Inflammatory macrophage (primary cell): ENCODE measurements at places on chromosomes 6 and 20.
A peak's percentile ranks its signal among the peaks of the same experiment; 100 is the strongest.

- DNase-seq: no peak
Observed at GRCh38 chr20:14333721-14334120, 3.7 kb downstream of the FLRT3 start.

- DNase-seq: no peak
Observed at GRCh38 chr20:46850416-46850815, 44.2 kb upstream of the EYA2 start.

DNA sequence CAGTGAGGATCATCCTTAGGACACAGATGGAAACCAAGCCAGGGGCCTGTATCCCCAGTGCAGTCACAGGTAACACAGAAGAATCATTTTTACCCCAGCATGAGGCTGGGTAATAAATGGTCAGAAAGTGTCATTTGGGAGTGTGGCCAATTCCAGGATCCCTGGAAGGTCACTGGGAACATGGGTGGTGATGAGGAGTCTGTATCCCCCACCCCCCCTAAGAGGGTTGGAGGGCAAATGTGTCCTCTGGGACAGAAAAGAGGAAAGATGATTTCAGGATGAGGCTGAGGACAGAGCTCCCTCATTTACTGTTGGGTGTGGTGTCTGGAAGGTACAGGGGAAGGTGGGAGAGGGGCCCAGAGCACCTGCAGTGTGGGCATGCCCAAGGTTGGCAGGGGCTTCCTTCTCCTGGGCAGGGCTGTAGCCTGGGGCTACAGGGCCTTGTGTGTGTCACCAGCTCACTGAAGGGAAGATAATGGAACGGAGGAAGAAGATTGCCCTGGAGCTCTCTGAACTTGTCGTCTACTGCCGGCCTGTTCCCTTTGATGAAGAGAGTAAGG lies 34.5 kb downstream of the PLCG1 start:
- DNase-seq: no peak

GRCh38 chr20:32378461-32378860 lies 20.3 kb downstream of the ASXL1 start:
- DNase-seq: no peak

- DNase-seq: peak; percentile 65
Observed at GRCh38 chr20:4726710-4727397, 5.1 kb downstream of the PRND start.

DNA sequence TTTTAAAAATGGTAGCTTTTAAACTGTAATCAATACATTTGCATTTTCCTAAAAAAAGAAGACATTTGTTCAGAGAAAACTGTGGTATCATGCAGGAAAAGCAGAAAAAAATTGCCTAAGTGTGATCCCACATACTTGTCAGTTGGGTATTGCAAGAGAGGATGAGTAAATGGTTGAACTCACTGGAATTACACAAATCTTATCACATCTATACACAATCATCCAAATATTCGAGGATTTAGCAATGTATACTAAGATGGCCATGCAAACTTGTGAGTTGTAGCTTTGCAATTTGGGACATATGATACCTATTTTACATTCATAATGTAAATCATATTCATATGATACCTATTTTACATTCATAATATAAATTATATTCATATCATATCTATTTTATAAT lies 58.2 kb upstream of the GJE1 start:
- no peak for DNase-seq
